ENCODE measurements at places on chromosomes 12 and 14.

GRCh38 chr12:84856156-84856900 lies 56.3 kb downstream of the SLC6A15 start:
- DNase-seq, result no peak

- DNase-seq, result peak; percentile 44
Observed at GRCh38 chr14:88188745-88189416, 134.2 kb downstream of the KCNK10 start.

- peak; percentile 14 for DNase-seq
Observed at GRCh38 chr12:104026841-104027599, 23.0 kb downstream of the GLT8D2 start.

- no peak for DNase-seq
Observed at GRCh38 chr12:22355011-22355580, 20.6 kb upstream of the ST8SIA1 start.

DNA sequence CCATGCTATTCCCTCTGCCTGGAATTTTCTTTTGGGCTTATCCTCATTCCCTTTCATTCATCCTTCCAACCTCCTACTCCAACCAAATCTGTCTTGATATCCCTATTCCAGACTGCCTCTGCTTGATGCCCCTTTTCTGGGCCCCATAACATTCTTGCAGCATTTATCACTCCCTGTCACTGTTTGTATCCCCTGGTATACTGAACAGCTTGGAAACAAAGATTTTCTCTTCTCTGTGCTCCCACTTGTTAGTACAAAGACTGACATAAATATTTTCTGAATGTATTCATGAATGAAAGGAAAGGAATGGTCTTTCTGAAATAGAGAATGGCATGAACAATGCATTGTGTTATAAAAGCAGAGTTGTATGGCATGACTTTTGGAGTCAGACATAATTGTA lies 7.5 kb downstream of the IRAK4 start:
- DNase-seq, result no peak

- peak; percentile 19 for DNase-seq
Observed at GRCh38 chr14:75800792-75801191, 139.7 kb downstream of the TTLL5 start.

DNA sequence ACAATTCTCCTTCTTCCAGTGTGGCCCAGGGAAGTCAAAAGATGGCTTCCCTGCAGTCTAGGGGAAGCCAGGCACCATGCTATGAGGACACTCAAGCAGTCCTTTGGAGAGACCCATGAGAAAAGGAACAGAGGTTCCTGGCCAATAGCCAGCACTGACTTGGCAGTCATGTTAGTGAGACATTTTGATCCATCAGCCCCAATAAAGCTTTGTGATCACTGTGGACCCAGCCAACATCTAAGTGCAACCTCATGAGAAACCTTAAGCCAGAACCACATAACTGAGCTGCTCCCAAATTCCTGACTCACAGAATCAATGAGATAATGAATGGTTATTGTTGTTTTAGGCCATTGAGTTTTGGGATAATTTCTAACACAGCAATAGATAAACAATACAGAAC lies 51.0 kb upstream of the NAP1L1 start:
- DNase-seq, result no peak

- no peak for DNase-seq
Observed at GRCh38 chr12:123839826-123840225, 77.7 kb downstream of the DNAH10 start.

DNA sequence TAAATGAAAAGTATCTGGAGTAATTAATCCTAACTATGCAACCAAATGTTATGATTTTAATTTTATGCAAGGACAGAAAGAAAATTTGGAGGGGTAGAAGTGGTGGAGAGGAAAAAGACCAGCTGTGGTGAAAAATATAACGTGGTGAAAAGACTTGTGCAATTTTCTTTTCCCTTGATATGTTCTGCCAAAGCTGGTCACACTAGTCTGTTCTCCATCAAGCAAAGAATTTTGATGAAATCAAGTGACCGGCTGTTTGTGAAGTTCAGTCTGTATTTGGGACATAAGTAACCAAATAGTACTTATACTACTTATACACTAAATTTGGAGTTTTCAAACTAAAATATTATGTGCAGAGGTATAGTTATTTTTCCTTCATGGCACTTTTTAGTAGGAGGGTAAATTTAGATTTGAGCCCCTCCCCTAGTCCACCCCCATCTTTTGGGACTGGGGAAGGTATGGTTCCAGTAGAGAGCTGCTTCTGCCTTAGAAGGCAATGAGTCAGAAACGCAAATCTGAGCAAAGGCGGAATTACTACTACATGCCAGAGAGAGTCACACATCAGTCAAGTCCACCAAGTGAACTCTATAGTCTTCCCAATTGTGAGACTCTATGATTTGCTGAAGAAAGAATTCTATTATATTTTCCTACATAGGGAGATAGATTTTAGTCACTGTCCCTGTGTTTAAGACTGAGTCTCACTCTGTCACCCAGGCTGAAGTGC lies 229.7 kb downstream of the SLC25A21 start:
- DNase-seq, result no peak
